T-helper 17 cell (primary cell): ENCODE measurements at places on chromosomes 3 and 15.
A peak's percentile ranks its signal among the peaks of the same experiment; 100 is the strongest.

- DNase-seq, result no peak
Observed at GRCh38 chr3:126827121-126827520, 123.1 kb downstream of the CHCHD6 start.

- peak; percentile 74 for DNase-seq
Observed at GRCh38 chr15:58987491-58988005, at the start of gene RNF111. RNF111 (plus strand) TSS chr15:58987663; CDS start chr15:59030823, 43,160 bp downstream.

DNA sequence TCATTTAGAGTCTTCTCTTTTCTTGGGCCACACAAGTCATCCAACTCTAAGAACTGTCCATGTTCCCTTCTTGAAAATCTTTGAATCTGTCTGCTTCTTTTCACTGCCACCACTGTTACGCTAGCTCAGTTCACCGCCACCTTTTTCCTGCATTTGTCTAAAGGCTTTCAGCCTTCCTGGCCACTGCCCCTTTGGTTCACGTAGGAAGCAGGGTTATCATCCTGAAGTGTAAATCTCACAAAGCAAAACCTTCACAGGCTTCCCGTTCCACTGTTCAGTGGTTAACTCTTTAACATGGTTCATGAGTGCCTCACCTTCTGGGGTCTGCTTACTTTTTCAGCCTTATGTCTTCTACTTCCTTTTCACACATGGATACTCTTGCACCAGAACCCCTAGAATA, 26.3 kb upstream of the CCDC39 start:
- DNase-seq, result no peak

DNA sequence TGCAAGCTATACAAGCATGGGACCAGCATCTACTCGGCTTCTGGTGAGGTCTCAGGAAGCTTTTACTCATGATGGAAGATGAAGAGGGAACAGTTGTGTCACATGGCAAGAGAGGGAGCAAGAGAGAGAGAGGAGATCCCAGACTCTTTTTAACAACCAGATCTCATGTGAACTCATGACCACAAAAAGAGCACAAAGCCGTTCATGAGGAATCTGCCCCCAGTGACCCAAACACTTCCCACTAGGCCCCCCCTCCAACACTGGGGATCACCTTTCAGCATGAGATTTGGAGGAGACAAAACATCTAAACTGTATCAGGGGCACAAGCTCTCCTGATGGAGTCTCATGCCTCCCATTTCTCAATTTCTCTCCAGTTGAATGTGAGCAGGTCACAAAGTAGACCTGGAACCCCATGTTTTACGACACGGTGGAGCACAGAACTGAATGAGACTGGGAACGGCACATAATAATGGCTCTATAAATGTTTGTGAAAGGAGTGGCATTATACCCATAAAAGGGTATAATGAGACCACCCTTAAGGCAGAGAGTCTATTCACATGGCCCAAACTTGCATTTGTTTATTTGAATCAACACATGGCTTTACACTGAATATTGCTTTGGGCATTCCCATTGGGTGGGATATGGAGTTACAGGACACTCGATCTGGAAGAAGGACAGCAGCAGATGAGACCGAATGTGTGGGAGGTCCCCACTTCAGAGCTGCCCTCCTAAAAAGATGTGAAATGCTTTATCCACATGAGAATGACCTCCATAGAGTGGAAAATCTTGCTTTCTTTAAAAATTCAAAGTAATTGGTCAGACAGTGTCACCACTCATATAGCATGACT, 38.8 kb downstream of the IL16 start:
- DNase-seq, result no peak

GRCh38 chr3:3125977-3126376, 763 bp upstream of the TRNT1 start:
- DNase-seq, result no peak
